ENCODE measurements at places on chromosomes 2 and 18.

- DNase-seq = no peak
These were observed 10.3 kb upstream of the ALPK2 start for GRCh38 chr18:58639237-58639636.

DNA sequence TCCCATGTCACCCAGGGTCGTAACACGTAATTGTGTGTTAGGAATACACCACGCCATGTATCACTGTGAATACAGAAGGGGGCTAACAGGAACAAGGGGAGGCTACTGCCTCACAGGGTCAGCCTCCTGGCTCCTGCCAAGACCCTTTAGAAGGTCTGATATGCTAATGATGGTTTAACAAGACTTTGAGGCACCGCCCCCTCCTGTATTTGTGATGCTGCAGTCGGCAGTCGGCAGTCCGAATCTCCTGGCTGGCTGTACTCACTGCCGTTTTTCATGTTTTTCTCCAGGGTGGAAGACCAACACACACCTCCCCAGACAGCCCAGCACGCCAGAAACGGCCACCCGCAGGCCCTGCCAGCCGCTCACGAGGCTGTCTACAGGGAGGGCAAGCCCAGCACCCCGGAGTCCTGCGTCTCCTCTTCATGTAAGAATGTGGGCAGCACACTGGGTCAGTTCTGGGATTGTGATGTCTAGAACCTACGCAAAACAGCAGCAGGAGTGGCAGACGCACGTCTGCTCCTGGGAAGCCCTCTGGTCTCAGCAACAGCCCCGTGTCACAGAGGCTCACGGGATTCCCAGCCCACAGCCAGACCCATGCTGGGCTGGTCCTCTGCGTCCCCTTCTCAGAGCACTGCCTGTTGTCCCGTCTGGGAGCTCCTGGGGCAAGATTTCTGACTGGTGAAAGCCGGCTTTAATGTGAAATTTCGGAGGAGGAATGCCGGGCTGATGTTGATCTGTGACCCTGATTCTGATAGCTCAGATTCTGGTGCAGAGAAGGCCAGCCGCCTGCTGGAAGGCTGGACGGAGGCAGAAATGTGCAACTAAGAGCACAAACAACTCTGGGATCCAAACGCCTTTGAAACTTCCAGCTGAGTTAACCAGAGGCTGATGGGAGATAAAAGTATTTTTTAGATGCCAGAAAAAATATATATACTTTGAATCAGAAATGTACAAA is 39.7 kb upstream of the B3GNT7 start:
- DNase-seq = no peak

DNA sequence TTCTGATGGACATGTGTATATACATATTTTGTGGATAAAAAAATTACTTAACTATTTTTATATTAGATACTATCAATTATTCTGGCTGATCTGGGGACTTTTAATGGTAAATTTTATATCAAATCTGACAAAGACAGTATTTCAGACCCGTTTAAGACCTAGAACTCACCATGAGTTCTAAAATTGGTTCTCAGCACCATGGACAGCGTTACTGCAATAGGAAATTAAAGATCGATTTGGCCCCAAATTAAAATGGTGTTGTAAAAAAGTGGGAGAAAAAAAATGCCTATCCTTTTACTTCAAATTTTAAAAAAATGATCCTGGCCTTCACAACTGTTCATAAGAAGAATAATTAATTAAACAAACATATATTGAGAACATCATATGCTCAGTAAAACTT is 919 bp upstream of the SCN2A start:
- DNase-seq = no peak

- DNase-seq = no peak
These were observed 21.6 kb upstream of the TMEM17 start for GRCh38 chr2:62527478-62528210.
